ENCODE measurements at places on chromosomes 4 and X. TPM values are rescaled to one million over a fixed set of nuclear protein-coding genes. Genes with fewer than 3 reads are reported as not detected.

GRCh38 chrX:153766098-153766817 is 2.2 kb downstream of the PLXNB3 start:
- DNase-seq = no peak

GRCh38 chrX:112766774-112767173 is 73.9 kb downstream of the AMOT start:
- DNase-seq = no peak

GRCh38 chr4:23441530-23442069 is 448.2 kb downstream of the PPARGC1A start:
- DNase-seq = no peak

DNA sequence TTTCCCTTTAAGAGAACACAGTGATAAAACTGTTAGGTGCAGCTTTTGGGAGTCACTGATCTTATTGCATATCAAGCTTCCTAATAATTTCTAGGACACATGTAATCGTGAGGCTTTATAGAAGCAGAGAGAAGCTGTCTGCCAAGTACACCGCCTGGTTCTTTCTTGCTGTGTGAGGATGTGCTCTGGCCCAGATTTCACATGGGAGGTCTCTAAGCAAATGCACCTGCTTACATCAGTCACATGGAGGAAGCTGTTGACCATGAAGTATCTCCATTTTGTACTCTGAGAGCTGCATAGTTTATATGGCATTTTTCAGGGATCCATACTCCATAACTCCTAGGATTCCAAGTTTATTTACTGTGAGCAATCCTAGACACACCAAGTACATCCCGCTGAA is 37.1 kb downstream of the RGS12 start:
- DNase-seq = no peak

- DNase-seq = no peak
Measured at GRCh38 chrX:121301356-121301755, 253.9 kb downstream of the GLUD2 start.

DNA sequence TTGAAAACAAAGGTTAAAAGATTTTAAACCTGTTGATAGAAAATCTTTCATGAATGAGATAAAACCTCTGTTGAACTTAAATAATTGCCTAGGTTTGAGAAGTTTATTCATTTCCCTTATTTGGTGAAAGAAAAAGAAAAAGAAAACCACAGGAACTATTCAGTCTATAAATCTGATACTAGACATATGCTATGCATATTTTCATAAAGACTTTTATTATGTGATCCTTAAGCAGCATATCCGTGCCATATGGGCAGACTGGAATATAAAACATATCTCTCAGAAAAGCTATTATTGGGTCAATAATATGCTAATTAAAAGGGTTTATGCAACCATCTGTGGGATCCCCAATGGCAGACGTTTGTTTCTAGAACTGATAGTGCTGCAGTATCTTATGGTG is 178.7 kb downstream of the RASL11B start:
- no peak for DNase-seq

DNA sequence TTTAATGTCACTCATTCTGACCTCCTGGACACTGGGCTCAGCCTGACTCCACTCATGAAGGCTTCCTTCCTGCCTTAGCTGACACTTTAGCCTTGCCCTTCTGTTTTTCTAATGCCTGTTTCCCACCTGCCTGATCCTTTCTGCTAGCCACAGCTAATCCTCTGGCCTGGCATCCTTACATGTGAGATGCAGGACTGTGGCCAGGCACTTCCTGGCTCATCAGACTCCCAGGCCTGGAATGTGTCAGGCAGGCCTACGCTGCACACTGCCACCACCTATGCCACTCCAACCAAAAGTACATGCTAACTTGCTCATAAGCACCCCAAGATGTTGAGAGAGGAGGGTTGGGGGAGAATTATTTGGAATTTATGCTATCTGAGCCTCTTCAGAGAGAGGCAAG is 138.8 kb upstream of the NALF2 start:
- DNase-seq = no peak

GRCh38 chr4:57064811-57065711 is 45.1 kb downstream of the IGFBP7 start:
- DNase-seq = peak; percentile 81

GRCh38 chr4:152090543-152090942 is 329.7 kb upstream of the GATB start:
- no peak for DNase-seq

DNA sequence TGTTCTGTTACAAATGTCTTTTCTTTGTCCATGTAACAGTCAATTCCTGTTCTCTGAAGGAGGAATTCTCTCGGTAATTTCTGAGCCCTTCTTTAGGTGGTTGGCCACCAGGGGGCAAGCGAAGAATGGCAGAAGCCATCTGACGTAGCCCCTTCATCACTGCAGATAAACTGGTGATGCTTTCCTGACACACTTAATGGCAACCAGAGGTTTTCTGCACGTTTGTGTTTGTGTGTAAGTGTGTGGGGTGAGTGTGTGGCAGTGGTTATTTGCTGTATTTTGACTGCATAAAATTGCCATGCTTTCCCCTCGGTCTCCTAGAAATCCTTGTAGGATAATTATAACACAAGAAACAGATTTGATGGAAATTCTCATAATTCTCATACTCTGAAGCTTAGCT is 64.8 kb upstream of the STOX2 start:
- DNase-seq = no peak

DNA sequence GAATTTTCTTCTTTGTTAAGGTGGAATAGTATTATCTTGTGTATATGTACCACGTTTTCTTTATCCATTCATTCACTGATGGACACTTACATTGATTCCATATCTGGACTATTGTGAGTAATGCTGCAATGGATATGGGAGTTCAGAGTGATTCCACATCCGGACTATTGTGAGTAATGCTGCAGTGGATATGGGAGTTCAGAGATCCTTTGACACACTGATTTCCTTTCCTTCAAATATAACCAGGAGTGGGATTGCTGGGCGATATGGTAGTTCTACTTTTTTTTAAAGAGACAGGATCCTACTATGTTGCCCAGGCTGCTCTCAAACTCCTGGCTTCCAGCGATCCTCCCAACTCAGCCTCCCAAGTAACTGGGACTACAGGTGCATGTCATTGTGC is 12.1 kb downstream of the TMEM156 start:
- DNase-seq = no peak

DNA sequence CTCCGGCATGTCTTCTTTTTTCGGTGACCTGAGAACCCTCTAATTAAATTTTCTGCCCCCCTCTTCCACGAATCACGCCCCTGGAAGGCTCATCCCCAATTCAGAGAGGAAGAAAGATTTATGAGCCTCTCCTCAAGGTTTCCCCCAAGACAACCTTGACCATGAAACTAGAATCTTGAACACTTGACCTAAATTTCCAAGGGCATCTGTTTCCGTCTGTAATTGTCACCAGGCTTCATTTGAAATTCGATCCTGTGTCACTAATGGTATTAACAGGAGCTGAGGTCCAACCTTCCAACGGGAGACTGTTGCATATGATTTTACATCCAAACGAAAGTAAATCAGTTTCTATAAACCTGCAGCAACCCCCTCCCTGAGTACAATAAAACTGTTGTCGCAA is 139.9 kb upstream of the ZIC3 start:
- DNase-seq = no peak

GRCh38 chrX:71128166-71128833 is 9.9 kb downstream of the MED12 start:
- DNase-seq = no peak

- no peak for DNase-seq
Measured at GRCh38 chr4:88112856-88113255, 45.6 kb downstream of the ABCG2 start.

DNA sequence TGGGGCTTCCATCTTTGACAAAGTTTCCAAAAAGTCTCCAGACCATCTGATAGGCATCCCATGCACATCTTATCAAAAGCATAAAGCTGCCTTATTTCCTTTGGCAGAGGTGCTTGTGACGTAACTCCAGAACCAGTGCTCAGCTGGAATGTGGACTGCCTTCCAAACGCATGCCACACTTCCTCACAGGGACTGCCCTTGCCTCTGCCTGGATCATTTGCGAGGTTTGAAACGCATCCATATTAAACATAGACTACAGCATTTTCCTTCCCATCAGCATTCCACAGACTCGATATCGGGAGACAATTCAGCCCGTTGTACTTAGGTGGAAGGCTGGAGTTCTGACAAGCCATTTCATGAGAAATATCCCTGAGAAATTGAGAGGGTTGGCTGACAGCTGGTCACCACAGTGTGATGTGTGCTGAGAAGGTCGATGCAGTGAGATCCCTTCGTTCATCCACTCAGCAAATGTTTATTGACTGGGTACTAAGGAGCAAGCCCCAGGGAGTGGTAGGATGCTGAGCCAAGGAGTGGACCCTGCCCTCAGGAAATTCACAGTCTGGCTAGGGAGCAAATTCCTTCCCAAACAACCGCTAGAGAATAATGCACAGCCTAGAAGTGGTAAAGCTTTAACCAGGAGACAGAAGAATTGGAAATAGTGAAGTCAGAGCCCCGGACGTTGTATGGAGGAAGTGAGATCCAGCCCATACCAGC is 376.0 kb downstream of the BCOR start:
- no peak for DNase-seq

DNA sequence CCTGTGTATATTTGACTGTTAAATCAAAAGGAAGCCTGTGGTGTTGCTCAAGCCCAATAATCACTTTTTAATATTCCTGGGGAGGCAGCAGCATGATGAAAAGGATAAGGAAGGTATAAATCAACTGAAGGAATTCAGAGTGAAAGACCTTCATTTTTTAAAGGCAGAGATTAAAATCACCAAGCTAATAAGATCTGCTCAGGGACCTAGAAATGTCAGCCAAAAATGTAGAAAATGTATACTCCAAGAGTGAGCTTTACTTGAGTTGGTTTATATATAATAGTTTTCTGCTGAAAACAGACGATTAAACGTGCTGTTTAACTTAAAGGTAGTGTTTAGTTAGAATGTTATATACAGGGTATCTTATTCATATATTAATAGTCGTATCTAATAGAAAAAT is 549.3 kb downstream of the IQCM start:
- no peak for DNase-seq

DNA sequence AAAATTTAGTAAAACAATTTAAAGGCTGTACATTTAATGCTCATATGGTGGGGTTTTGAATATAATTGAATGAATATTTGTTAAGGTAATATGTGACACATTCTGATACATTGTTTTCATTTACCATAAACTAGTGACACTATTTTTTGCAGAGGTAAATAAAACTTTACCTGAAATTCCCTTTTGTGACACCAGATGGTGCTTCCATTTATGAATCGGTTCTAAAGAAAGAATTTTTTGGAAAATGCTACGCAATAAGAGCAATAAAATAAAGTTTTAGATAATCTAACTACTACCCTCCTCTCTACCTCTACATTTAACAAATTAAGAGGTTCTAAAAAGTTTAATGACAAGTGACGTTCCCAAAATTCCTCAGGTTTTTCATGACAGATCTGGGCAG is 448.9 kb downstream of the MAGEB5 start:
- no peak for DNase-seq

DNA sequence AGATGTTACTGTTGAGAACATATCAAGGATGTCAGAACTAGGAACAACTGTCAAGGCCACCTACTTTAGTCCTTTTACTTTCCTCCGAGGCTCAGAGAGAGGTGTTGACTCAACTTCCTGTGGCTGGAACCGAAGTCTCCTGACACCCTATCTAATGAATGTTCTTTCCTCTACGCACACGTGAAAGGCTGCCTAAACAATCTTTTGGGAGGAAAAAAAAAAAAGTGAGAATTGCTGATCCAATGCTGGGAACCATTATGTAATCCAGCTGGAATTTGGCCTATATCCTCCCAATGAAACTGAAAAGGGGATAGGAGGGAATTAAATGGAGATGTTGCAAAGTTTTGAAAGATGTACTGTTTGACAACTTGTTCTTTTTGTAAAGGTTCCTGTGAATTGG is 8.3 kb upstream of the MAP7D3 start:
- no peak for DNase-seq

GRCh38 chr4:126038502-126039144 is 723.9 kb downstream of the FAT4 start:
- DNase-seq = no peak

DNA sequence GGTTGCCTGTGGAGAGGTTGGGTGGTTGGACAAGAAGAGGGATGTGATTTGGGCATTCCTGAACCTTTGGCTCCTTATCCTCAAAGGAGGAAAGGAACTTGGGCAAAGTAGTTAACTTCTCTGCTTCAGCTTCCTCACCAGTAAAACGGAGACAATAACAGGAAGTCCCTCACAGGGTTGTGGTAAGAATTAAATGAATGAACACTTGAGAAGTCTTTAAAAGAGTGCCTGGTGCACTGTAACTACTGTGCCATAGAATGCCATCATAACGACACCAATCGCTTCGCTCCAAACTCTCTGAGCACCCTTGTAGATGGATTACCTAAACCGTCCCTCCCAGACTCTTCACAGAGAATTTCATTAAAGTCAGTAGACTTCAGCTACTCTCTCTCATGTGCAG is 10.5 kb downstream of the ZCCHC18 start:
- DNase-seq = no peak

DNA sequence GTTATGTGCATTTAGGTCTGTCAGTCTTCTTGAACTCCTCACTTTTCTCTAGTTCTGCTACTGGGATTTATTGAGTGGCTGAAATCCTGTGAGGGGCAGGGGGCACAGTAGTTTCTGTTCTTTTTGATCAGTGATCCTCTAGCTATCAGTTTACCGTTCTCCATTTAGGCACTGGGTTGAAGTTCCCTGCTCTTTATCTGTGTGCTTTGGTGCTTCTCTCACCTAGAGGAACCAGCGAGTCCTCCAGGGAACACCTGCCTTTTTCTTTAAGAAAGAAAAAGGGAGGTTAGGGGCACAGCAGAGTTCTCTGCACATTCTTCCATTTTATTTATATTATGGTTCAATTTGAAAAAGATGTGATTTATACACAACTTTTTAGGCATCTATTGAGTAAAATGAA is 503.0 kb upstream of the AGA start:
- DNase-seq = no peak

GRCh38 chr4:40515037-40515397 is 114.6 kb downstream of the RBM47 start:
- DNase-seq = no peak

GRCh38 chr4:110625576-110626257 is 2.8 kb upstream of the PITX2 start:
- DNase-seq = no peak

DNA sequence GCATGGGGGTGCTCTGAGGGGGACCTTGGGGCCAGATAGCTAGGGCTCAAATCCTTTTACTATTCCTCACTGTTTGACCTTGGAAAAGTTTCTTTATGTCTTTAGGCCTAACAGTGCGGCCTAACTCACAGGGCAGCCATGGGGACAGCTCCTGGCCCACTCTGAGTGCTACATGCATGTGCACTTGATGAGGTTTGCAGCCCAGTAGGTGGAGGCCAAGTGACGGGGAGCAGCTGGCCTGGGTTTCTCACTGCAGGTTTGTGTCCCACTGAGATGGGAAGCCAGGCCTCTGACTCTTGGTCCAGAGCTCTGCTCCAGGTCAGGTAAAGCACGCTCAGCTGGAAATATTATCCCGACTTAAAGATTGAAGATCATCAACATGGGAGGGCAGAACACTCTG is 102.8 kb downstream of the SLC2A9 start:
- DNase-seq = no peak

The LINC00632 gene
- 191 TPM for total RNA-seq

The CENPU gene
- 1.5 TPM for total RNA-seq

The MUC7 gene
- not detected for total RNA-seq

The AFM gene
- total RNA-seq = not detected

The P2RY8 gene
- 1.5 TPM for total RNA-seq

The KIAA1210 gene
- 0.08 TPM for total RNA-seq

The PYURF gene
- 50.8 TPM for total RNA-seq

The OPN1MW gene
- not detected for total RNA-seq

The CT45A1 gene
- not detected for total RNA-seq
